CD4-positive, alpha-beta memory T cell (primary cell): ENCODE measurements at places on chromosomes 5 and 9.

GRCh38 chr9:116000748-116001329 lies 152.8 kb upstream of the PAPPA start:
- no peak for DNase-seq

GRCh38 chr9:134030821-134031470 lies 5.7 kb downstream of the BRD3OS start:
- no peak for DNase-seq

DNA sequence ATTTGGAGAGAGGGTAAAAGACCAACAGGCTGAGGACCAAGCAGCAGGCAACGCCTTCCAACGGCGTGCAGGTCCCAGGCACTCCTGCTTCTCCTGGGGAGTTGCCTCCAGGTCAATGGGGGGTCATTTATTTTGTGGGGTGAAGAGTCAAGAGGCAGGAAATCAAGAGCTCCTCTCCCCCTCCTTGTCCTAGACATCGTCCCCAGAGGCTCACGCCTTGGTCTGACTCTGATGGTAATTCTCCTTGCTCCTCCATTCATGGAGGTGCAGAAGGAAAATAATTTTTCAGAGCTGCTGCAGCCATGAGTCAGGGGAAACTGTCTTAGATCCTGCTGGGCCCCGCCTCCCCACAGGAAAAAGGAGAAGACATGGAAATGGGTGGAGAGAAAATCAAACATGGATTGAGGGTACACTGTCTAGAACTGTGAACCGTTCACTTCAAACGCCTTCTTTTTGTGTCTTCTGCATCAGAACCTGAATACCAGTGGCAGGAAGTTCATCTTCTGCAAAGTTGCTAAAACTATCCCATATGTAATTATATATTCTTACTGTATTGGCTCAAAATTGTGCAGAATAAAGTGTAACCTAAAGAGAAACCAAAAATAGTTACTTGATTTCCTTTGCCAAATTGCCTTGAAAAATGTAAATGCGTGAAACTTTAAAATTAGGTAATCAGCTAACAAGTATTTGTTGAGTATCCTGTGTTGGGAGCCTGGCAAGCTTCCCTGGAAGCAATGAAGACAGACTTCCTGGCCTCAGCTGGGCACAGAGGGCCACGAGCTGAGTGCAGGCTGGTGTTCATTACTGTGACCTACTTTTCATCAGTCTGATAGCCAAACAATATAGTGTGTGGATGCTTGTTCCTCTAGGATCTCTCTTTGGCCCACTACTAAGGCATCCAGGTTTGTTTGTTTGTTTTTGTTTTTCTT lies 142.0 kb downstream of the CMYA5 start:
- no peak for DNase-seq

DNA sequence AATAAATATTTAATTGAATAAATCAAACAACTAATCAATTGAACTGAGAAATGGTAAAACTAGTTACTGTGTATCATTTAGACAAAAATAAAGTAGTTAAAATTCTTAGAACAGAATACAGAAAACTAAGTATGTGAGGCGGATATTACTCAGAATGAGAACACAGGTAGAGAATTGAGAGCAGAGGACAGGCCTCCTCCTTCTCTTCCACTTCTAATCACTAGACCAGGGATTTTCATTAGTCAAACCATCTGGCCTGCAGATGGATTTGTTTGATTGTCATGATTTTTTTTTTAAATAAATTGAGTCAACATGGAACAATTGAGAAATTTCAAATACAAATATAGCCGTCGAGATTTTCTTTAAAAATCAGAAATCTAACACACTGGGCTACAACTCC lies 198.6 kb upstream of the HMHB1 start:
- no peak for DNase-seq

DNA sequence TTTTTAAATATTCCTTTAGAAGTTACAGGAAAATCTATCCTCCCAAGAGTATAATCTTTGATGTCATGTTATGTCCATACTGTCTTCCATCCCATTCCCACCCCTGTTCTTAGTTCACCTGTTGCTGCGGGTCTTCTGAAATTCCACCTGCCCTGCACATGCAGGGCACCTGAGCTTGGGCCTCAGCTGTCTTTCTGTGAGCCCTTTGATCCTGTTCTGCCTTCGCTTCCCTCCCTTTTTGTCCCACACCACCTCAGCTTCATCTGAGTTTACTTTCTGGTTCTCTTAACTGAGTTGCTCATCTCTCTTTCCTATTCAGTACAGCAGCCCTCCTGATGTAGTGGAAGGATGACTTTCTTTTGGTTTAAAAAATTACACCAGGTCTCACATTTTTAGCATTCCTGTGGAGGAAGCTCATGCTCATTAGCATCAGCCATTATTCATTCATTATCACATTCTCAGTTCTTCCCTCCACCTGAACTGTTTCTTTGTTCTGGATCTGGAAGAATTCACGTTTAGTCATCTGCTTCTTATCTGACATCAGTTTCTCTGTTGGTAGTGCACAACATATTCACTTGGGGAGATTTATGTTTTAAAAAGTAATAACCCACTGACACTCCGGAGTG lies 211.0 kb downstream of the ADCY2 start:
- no peak for DNase-seq

DNA sequence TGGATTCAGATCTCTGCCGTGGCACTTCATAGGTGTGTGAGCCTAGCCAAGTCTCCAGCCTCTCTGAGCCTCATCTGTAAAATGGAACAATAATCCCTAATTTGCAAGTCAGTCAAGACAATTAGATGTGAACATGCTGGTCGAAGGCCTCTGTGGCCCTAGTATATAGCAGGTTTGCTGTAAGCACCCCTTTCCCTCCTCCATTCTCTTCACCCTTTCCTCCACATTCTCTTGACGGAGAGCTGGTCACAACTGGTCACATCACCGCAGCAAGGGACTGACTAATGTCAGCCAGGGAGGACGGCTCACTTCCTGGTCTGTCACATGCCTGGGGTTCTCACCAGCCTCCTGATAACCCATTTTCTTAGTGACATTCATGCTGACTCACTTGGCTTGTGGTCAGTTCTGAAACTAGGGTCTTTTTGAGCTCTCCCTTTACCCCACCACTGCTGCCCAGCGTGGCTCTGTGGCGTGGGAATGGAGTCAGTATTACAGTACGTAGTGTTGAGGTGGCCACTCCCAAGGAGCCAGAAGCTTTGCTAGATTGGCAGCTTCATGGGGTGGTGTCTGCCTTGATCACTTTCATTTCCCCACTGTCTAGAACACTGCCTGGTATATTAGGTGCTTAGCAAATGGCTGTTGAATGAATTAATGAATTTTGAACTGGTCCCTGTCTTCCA lies 47.8 kb downstream of the ERGIC1 start:
- no peak for DNase-seq

- no peak for DNase-seq
Measured at GRCh38 chr5:57341380-57341979, 141.1 kb downstream of the ACTBL2 start.

- DNase-seq: no peak
Measured at GRCh38 chr9:120852240-120853010, 9.7 kb upstream of the PSMD5 start.

GRCh38 chr5:173003360-173003759 lies 19.8 kb downstream of the ATP6V0E1 start:
- DNase-seq: no peak

- no peak for DNase-seq
Measured at GRCh38 chr9:81822967-81823366, 105.3 kb upstream of the SPATA31D4 start.

DNA sequence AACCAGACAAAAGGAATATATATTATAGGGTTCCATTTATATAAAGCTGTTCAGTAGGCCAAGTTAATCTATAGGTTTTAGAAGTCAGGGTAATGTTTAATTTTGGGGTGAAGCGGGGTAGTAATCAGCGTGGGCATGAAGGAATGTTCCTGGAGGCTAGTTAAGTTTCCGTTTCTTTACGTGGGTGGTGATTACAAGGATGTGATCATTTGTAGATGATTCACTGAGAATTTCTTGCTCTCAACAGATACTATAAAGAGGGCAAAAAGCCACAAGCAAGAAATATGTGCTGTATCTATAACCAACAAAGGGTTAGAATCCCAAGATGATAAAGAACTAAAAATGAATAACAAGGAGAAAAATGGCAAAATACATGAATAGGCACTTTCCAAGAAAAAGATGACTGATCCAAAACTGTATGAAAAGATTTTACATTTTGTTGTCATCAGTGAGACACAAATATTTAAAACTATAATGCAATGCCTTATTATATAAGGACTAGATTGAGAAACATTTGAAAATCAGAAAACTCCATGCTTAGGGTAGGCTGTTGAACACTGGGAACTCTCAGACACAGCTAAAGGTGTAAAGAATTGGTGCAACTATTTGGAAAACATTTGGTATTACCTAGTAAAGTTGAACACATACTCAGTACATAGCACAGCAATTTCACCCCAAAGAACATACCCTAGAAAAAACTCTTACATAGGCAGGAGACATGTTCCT lies 224.3 kb upstream of the S1PR3 start:
- no peak for DNase-seq

- peak; percentile 57 for DNase-seq
Measured at GRCh38 chr5:54905942-54906537, 79.4 kb downstream of the ESM1 start.
